Stimulated activated CD4-positive, alpha-beta T cell treated with anti-CD3 and anti-CD28 coated beads, Interleukin-1b, Interleukin-23, amount 100 ng/mL, for 1 hour (primary cell): ENCODE measurements at places on chromosomes 4 and X.

- DNase-seq, result no peak
Measured at GRCh38 chrX:31293409-31293808, 221.6 kb upstream of the FTHL17 start.

GRCh38 chr4:74456056-74456744 lies 11.3 kb downstream of the AREG start:
- DNase-seq, result no peak

- no peak for DNase-seq
Measured at GRCh38 chr4:110487873-110488272, 11.9 kb downstream of the ENPEP start.

DNA sequence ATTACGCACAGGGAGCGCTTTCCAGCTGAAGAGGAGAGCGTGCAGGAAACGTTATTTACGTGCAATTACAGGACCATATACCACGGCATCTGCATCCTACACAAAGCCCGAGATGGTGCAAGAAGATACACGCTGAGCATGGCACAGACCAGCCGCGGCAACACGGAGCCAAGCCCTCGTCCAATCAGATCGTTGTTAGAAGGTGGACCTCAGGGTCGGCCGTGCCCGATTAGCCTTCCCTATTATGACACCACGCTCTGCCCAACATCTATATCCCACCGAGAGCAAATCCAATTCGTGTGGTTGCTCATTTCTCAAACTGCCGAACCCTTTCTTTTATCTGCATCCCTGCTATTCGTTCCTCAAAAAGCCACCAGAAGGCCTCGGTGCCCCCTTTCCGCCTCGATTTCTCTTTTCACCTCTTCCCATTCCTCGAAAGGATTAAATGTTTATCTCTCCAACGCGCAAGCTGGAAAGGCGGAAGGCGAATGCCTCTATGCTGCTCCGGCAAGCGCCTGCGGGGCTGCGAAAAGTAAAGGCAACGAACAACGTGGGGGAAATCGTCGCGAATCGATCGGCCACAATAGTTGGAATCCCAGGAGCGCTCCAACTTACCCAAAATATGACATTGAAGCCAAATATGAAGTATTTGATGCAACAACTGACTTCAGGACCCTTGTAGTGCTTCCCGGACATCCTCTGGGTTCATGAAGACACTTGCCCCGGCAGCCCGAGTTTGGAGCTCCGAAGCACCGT lies 702 bp downstream of the TSPAN5 start:
- no peak for DNase-seq

GRCh38 chr4:44869222-44869882 lies 143.0 kb upstream of the GNPDA2 start:
- no peak for DNase-seq

- no peak for DNase-seq
Measured at GRCh38 chr4:155973639-155974475, 20.2 kb upstream of the CTSO start.

GRCh38 chr4:87025614-87026041 lies 90.8 kb downstream of the AFF1 start:
- no peak for DNase-seq
